Osteoblast (primary cell): ENCODE measurements at places on chromosomes 2 and 18. TPM values are rescaled to one million over a fixed set of nuclear protein-coding genes. Genes with fewer than 3 reads are reported as not detected.

KCNJ3 gene
- total RNA-seq: not detected in 2 replicates

- DNase-seq: no peak
Observed at GRCh38 chr18:11826836-11827235, 24.4 kb upstream of the CHMP1B start.

GRCh38 chr2:153971250-153971649, 99.5 kb downstream of the GALNT13 start:
- no peak for DNase-seq

DNA sequence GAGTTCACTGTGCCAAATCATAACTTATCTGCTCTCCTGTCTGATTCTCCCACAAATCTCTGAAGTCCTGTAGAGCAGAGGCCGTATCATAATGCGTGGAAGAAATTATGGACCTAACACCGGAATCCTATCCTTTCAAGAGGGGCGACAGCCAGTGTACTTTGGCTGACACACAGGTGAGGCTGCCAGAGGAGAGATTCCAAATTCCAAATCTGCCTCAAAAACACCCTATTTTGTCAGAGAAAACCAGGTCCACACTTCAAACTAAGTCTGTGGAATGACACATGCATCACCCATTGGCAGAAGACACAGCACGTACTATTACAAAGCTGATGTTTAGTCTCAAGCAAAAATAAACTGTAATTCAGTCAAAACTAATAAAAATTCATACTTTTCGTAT, 139.2 kb upstream of the PID1 start:
- DNase-seq: no peak

GRCh38 chr2:190334479-190335224, 8.7 kb upstream of the INPP1 start:
- no peak for DNase-seq

- DNase-seq: peak; percentile 15
Observed at GRCh38 chr2:101064125-101064502, 62.0 kb downstream of the RPL31 start.

DNA sequence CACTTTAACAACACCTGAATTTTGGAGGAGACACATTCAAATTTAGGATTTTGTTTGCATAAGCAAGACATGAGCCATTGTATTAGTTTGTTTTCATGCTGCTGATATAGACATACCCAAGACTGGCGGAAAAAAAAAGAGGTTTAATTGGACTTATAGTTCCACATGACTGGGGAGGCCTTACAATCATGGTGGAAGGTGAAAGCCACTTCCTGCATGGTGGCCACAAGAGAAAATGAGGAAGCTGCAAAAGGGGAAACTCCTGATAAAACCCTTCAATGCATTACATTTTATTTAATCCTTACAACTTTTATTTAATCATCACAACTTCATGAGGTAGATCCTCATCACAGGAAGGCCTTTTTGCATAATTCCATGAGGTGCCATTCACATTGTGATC, 242.0 kb upstream of the STON1 start:
- DNase-seq: no peak

- DNase-seq: no peak
Observed at GRCh38 chr2:177587371-177587770, 194.8 kb downstream of the AGPS start.

MEP1B gene
- not detected in 2 replicates for total RNA-seq

- peak; percentile 14 for DNase-seq
Observed at GRCh38 chr2:241730671-241731293, 3.6 kb upstream of the D2HGDH start.

CFAP221 gene
- 0.36 and 1.2 TPM in 2 replicates for total RNA-seq

TMEM169 gene
- 0.36 and 0.88 TPM in 2 replicates for total RNA-seq
